ENCODE measurements at places on chromosomes 2 and 18.
A peak's percentile ranks its signal among the peaks of the same experiment; 100 is the strongest.

GRCh38 chr18:35030277-35030989 is 10.8 kb upstream of the MAPRE2 start:
- DNase-seq: no peak

- no peak for DNase-seq
Observed at GRCh38 chr2:138881126-138881525, 100.9 kb upstream of the NXPH2 start.

DNA sequence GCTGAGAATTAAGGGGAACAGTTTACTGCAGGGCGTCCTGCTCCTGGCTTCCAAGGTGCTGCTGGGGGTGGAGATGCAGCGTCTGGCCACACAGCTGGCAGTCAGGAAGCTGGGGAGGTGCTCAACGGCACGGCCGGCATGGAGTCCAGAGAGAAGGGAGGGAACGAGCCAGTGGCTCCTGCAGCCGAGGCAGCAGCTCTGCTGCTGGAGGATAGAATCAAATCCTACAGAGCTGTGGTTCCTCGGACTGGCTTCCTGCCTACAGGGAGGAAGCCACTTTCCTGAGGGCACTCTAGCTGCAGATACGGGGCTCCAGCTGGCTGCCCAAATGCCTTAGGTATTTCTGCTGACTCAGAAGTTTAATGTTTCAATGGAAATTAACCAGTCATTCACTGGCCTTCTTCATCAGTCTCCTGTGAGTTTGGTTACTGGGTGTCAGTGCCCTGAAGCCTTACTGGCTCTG is 266.3 kb downstream of the TWIST2 start:
- DNase-seq: peak; percentile 4

- no peak for DNase-seq
Observed at GRCh38 chr2:67309281-67309680, 87.9 kb upstream of the ETAA1 start.

GRCh38 chr2:100222844-100223243 is 80.5 kb upstream of the AFF3 start:
- no peak for DNase-seq
